GM04503 (cell line): ENCODE measurements at places on chromosomes 11 and 22.
A peak's percentile ranks its signal among the peaks of the same experiment; 100 is the strongest.

GRCh38 chr22:45285263-45286058 is 712 bp downstream of the UPK3A start:
- DNase-seq = no peak

DNA sequence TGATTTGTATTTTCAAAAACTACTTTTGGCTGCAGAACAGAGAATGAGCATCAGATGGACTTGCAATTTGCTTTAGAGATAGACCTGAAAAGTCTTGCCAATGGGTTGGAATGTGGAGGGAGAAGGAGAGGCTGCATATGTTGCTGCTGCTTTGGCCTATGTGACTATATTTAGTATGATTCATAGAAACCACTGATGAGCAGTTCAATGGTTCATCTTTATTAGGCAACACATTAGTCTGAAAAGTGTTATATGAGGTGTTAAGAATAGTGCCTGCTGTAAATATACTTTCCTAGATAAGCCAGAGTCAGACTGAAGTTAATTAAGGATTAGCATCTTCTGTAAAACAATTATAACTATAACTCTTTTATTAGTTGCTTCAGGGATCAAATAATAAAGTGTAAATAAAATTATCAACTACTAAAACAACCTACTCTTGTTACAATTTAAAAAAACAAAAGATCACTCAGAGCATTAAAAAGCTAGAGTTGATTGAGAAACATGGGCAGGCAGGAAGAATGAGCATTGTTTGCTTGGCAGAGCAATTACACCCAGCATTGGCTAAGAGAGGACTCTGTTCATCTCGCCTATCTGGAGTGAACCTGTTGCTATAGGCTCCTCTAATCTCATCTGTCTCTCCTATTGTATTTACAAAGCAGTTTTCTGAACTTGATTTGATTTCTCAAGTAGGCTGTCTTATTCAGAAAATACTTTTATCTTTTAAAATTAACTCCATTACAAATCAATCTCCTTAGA is 36.3 kb downstream of the HORMAD2 start:
- peak; percentile 13 for DNase-seq

GRCh38 chr11:76760236-76760635 is 22.9 kb upstream of the TSKU start:
- no peak for DNase-seq

DNA sequence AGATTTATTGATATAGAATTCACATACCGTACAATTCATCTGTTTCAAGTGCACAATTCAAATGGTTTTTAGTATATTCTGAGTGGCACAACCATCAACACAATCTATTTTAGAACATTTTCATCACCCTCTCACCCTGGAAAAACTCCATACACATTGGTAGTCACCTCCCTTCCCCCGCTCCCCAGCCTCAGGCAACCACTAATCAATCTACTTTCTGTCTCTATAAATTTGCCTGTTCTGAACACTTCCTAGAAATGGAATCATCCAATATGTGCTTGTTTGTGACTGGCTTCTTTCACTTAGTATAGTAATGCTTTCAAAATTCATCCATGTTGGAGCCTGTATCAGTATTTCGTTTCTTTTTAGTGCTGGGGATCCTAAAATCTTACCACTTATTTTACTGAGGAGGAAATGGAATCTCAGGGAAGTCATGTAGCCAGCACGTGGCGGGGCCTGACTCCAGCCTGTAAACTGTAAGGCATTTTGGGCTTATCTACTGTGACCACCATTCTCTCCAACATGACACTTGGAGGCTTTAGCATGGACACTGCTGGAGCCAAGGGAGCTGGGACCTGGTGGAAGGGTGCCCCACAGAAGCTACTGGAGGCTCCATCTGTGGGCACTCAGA is 905 bp upstream of the UCP3 start:
- no peak for DNase-seq

DNA sequence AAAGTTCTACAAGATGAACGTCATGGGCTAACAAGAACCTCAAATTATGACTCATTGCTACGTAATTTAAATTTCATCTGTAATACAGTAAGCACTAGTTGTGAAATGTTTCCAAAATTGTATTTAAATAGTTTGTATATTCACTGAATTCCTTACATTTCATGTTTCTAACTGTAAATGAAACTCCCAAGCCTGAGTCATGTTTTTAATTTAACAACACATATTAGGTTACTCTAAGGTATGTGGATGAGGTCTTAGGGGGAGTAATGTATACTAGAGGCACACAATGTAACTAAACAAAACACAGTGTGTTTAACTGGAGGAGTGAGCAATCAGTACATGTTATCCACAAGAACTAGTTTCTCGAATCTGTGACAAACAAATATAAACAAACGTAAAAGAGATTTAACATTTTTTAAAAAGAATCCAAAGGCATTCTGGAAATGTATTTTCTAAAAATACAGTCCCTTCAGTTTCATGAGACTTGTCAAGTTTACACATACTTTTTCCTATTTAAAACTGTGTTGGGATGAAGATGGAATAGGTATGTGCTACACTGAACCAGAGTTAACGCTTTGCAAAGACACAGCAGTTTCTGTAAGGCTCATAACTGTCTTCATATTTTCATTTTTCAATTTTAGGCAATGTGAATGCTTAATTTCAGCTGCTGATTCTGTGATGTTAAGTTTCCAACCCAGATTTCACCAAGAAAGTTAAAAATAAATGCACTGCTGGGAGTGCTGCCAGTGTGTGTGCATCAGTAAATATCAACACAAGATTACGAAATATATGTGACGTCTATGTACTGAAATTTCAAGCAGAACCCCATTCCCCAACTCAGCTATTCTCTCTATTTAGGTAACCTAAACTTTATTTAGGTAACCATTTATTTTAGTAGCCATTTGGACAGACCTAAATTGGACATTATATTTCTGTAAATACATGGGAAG is 52.6 kb downstream of the PITPNB start:
- DNase-seq = no peak
